ENCODE measurements at places on chromosomes 12 and 14.

DNA sequence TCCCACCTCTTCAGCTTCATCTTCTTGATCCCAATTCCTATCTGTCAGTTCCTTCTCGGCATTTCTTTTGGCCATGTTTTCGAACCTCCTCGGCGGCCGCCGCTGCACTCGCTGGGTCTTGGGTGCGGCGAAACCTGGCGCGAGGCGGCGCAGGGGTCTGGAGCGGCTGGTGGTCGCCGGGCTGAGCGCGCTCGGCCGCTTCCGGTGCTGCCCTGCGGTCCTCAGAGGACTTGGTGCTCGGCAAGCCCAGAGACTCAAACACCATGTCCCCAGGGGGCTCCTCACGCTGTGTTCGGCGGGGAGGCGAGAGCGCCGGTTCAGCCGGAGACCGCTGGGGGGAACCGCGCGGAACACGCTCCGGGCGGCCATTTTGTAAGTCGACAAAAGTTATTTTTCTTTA, 51.8 kb downstream of the PPP1R36 start:
- DNase-seq = no peak

DNA sequence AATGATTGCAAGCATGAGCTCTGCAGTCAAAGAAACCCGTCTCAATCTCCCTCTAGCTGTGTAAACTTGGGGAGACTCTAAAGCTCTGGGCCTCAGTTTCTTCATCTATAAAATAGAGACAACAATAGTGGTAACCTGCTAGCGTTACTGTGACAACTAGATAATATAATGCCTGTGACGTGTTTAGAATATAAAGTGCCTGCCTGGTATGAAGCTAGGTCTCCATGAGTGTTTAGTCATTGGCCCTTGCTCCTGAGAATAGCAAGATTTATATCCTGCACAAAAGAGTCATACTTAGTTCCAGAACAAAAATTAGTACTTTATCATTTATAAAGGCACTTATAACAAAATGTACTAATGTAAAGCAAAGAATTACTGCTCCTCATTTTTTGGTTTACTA, 8.8 kb upstream of the DCP1B start:
- no peak for DNase-seq

DNA sequence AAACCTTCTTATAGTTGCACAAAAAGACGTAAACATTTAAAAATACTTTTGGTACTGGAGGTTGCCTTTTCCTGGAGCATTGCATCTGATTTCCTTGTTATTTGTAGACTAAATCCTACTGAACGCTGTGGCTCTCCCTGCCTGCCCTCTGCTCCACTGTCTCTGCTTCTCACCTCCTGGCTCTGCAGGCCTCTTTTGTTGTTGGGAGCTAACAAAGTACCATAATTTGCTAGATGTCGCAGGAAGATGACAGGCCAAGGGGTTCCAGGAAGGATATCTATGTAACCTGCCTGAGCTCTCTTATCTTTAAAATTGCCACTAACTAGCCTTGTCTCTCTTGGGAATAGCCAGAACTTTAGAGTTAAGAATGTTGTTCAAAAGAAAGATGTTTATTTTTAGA, 21.4 kb downstream of the SYNE2 start:
- no peak for DNase-seq

DNA sequence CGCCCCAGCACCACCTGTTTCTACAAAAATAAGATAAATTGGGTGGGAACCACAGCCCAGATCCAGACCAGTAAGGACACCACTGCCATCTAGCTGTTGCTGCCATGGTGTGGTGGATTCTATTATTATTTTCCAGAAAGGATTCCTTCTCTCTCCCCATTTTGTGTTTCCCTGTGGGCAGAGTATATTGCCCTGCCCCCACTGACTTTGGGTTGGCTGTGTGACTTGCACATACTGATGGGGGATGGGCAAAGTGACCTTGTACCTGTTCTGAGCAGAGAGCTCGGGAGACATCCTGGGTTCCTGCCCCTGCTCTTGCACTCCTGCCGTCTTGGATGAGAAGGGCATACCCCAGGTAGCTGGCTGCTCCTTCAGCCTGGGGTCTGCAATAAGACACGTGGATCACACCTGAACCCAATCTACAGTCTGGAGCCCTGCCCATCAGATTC, 24.3 kb downstream of the MOAP1 start:
- DNase-seq = no peak

DNA sequence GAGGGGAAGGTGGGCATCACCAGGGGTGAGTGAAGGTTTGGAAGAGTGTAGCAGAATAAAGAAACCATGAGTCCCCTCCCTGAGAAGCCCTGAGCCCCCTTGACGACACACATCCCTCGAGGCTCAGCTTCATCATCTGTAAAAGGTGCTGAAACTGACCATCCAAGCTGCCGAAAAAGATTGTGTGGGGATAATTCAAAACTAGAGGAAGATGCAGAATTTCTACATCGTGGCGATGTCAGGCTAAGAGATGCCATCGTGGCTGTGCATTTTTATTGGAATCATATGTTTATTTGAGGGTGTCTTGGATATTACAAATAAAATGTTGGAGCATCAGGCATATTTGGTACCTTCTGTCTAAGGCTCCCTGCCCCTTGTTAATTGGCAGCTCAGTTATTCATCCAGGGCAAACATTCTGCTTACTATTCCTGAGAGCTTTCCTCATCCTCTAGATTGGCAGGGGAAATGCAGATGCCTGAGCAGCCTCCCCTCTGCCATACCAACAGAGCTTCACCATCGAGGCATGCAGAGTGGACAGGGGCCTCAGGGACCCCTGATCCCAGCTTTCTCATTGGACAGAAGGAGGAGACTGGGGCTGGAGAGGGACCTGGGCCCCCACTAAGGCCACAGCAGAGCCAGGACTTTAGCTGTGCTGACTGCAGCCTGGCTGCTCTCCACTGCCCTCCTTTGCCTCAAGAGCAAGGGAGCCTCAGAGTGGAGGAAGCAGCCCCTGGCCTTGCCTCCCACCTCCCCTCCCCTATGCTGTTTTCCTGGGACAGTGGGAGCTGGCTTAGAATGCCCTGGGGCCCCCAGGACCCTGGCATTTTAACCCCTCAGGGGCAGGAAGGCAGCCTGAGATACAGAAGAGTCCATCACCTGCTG, 7.0 kb downstream of the SERPINA1 start:
- DNase-seq = no peak

GRCh38 chr12:45745861-45746277, 16.4 kb downstream of the ARID2 start:
- no peak for DNase-seq

GRCh38 chr12:82600379-82600778, 86.3 kb upstream of the TMTC2 start:
- no peak for DNase-seq

DNA sequence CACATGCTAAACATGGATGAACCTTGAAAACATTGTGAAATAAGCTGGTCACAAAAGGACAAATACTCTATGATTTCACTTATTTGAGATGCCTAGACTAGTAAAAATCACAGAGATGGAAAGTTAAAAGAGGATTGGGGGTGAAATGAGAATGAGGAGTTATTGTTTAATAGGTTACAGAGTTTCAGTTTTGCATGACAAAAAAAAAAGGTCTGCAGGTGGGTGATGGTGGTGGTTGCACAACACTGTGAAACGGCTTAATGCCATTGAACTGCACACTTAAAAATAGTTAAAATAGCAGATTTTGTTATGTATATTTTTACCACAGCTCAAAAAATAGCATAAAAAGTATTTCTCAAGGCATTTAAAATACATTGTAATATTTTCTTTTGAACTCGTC, 151.9 kb upstream of the NRXN3 start:
- DNase-seq = no peak

- no peak for DNase-seq
Measured at GRCh38 chr12:128664501-128664900, 159.3 kb downstream of the SLC15A4 start.

DNA sequence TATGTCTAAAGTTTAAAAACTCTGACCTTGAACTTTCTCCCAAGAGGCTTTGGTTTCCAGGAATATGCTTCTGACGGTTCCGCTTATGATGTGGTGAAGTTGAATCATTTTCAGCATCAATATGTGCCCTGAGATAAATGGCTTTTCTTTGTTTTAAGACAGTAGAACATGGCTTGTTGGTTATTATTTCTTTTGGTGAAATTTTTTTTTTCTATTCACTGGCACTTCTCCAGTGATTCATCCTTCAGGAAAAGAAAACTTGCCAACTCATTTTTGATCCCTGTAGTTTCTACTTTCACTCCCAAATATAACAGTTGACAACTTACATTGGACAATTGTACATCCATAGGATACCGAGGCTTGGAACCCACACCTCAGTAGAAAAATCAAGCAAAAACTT, 1301.2 kb upstream of the FLRT2 start:
- no peak for DNase-seq

DNA sequence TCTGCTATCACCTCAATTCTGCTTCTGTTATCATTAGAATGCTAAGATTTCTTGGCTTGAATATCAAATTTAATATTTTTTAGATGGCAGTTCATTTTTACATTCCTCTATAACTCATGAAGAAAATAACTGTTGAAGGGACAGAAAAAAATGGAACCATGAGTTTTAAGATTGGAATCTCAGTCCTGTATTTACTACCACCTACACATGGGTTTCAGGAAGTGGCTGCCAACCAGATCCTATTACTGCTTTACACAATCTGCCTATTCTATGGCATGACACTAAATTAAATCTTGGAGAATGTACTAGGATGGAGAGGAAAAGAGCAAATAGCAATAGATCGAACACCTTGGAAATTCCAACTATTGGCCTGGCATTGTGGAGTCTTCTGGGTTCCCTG, 140.8 kb downstream of the DUSP6 start:
- DNase-seq = no peak

GRCh38 chr12:14828892-14829291, 14.4 kb downstream of the ART4 start:
- peak; percentile 17 for DNase-seq

- no peak for DNase-seq
Measured at GRCh38 chr12:30661210-30661609, 34.5 kb downstream of the IPO8 start.

DNA sequence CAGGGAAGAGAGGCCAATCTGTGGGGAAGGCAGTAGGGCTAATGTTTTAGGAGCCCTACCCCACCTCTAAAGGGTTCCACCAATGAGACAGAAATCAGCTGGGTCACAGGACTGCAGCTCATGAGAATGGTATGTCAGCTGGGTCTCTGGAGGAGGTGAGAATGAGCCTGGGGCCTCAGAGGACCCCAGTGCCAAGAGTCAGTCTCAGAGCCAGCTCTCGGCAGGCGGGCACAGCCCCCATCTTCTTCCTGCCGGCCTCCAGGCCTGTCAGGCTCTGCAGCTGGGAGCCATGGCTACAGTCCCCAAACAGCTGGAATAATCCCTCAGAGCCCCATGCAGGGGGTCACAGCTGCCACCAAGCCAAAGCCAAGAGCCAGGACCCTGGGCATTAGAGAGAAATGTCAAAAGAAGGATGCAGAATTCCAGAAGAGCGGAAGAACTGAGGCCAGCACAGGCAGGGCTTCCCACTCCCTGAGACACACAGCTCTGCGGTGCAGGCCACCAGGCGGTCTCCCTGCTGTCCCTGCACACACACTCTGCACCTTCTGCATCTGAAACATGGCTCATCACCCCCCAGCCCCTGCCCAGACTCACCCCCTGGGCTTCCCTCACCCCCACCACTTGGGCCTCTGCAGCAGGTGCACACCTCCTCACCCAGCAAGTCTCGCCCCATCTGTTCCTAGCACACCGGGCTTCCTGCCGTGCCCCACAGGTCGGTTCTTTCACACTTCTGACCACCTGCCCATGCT, 26.0 kb downstream of the ITPK1 start:
- no peak for DNase-seq

DNA sequence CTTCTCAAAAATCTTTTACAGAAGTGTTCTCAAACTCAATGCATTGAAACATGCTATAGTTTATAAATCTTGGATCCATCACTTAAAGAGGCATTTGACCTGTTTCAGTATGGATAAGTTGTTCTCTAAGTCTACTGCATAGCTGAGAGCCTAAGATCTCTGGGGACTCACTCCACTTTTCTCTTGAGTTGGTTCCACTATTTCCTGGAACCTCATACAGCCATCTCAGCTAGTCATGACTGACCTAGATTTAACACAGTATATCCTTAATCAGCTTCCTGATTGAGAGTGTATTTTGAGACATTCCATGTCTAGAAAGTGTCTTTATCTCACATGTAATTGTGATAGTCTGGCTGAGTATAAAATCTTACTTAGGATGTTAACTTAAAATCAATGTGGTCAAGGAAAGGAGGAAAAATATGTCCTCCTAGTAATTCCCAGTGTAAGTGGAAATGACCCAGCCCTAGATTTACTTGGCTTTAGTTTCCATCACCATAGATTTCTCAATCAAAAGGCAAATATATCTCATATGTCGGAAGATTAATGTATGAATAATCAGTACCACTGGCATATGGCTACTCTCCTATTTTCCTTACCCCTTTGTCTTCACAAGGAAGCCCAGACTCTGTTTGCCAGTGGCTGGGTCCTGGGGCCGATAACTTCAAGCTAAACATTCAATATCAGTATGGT, 61.9 kb downstream of the KICS2 start:
- no peak for DNase-seq

DNA sequence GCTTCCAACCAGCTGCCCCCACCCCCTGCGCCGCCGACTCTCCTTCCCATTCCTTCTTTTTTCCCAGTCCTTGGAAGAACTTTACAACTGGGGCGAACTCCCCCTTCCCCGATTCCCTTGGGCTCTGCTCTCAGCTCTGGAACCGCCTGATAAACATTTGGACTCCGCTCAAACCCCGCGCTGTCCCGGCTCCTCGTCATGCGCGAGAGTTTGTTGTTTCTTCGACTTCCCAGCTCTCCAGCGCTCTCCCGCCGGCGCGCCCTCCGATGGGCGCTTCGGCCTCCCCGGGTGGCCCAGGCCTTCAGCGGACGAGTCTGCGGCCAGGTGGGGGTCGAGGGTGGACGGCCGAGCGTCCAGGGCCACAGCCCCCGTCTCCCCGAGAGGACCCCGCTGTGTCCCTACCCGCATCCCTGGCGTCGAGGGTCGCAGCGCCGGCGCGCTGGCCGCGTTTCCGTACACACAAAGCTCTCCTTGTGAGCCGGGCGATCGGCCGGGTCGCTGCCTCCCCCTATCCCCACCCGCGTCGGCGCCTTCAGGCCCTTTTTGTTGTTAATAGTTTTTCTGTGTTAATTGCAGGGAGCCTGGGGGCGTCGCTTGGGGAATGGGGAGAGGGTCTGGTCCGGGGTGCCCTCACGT, 847 bp downstream of the MMP14 start:
- DNase-seq = no peak

DNA sequence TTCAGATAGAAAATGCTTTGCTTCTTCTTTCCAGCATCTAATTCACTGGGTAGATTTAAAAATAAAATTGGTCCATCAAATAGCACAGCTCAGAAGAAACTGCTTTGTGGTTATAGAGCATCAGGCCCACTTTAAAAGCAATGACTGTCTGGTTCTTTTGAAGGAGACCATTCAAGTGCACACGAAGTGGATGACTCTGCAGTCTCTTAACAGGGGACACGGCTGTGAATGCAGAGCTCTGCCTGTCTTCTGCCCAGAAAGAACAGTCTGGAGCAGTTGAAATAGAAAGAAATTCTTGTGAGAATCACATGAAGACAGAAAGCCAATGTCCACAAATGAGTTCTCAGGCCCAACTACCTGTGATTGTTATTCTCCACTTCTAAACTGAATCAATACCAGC, 138.7 kb upstream of the PLEKHA5 start:
- no peak for DNase-seq

- DNase-seq = no peak
Measured at GRCh38 chr12:3362737-3363136, 128.3 kb upstream of the PRMT8 start.

- DNase-seq = peak; percentile 8
Measured at GRCh38 chr12:108193917-108194316, 64.8 kb downstream of the WSCD2 start.

GRCh38 chr12:2607881-2608607, 186.7 kb upstream of the FKBP4 start:
- no peak for DNase-seq
